ENCODE measurements at places on chromosomes 1 and 21.

GRCh38 chr1:50342525-50342924 lies 80.7 kb downstream of the DMRTA2 start:
- H3K27ac ChIP-seq = no peak overlapping the region
- H3K4me3 ChIP-seq = no peak overlapping the region
- DNase-seq = no peak
- H3K36me3 ChIP-seq = no peaks in the 10 kb centered on the region
- peaks cover 36% of the 10 kb centered on the region for H3K27me3 ChIP-seq
- H3K4me1 ChIP-seq = no peaks in the 10 kb centered on the region

GRCh38 chr1:223628233-223629125 lies 37.0 kb downstream of the CAPN8 start:
- H3K4me3 ChIP-seq = no peak overlapping the region
- peak; percentile 28 for DNase-seq
- H3K27ac ChIP-seq = no peak overlapping the region
- peaks cover 14% of the 10 kb centered on the region for H3K4me1 ChIP-seq
- H3K36me3 ChIP-seq = no peaks in the 10 kb centered on the region

DNA sequence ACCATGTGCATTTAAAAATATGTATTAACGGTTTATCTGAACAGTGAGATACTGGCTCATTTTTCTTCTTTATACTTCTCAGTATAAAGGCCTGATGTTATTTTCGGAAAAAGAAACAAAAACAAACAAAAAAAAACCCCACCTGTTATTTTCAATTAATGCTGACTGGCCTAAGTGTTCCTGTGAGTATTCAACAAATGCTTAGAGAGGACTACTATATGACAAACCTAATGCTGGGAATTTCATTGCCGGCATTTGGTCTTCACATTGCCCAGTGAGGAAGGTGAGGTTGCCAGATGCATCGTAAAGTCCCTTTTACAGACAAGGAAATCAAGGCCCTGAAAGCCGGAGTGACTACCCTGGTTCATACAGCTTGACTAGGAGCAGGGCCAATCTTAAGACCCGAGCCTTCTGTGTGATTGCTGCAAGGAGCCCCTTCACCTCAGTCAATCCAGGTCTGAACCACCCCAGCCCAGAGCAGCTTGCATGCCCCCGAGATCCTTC lies 599 bp downstream of the MRPL24 start:
- no peak for DNase-seq
- peak overlapping the region; percentile 97 for H3K4me3 ChIP-seq
- peaks cover 11% of the 10 kb centered on the region for H3K36me3 ChIP-seq
- H3K4me1 ChIP-seq = peaks cover 15% of the 10 kb centered on the region

- H3K27me3 ChIP-seq = peaks cover 23% of the 10 kb centered on the region
- no peaks in the 10 kb centered on the region for H3K36me3 ChIP-seq
- H3K4me1 ChIP-seq = peaks cover 1% of the 10 kb centered on the region
- DNase-seq = no peak
- H3K27ac ChIP-seq = no peak overlapping the region
- H3K4me3 ChIP-seq = no peak overlapping the region
Observed at GRCh38 chr1:183212870-183213269, 26.8 kb downstream of the LAMC2 start.

Data from progenitor cell of endocrine pancreas (in vitro differentiated cells).